AG04449 (cell line): ENCODE measurements at places on chromosomes 1 and 21.

- no peak for DNase-seq
These were observed 154.2 kb downstream of the TENT5C start for GRCh38 chr1:117760069-117760468.

- DNase-seq = peak; percentile 59
These were observed 220.7 kb downstream of the TOMM20 start for GRCh38 chr1:234907940-234908405.

DNA sequence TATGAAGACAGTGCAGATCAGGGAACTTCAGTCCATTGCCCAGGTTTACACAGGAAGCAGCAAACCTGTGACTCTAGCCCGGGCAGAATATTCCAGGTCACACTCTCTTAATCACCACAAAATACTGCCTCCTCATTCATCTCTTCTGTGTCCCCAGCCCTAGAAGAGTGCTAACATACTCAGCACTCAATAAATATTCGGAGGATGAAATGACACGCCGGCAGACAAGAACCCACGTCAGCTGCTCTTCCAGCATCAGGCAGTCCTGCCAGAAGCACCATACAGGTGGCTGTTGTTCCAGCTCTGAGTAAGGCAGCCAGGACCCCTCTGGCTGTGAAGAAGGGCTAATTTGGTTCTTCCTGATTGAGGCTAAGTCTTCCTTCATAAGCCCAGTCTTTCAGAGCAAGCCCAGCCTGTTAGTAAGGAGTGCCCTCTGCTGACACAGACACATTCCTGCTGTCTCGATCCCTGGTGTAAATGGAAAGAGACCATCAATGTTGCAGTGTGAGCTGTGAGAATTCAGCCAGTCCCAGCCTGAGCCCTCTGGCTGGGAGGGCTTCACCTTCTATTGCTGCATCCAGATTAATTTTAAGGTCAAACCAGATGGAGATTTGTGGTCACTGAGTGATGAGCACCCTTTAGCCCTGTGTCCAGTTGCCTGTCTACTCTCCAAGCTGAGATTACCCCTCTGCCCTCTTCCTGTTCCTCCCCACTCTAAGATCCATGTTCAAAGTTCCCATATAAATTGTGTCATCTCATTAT is 45.0 kb upstream of the KIRREL1 start:
- DNase-seq = no peak

GRCh38 chr1:18661404-18662285 is 31.0 kb downstream of the PAX7 start:
- no peak for DNase-seq

- DNase-seq = no peak
These were observed 8.6 kb upstream of the IL20 start for GRCh38 chr1:206856674-206857464.

DNA sequence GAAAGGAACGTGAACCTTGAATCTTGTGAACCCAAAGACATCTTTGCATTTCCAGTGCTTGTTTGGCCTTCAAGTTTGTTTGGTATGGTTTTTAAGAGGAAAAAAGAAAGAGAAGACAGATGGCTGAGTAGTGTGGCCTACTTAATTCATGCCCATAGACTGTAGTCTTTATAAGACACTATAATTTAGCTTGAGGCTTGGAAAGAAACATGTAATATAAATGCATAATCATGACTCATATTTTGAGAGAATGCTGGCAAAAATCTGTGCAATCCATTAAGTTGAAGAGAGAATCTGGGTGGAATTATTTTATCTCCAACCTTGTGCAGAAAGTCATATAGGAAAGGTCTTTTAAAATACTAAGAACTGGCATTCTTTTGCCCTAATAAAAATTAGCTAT is 179.3 kb downstream of the SIPA1L2 start:
- DNase-seq = no peak

GRCh38 chr1:103514920-103515503 is 10.5 kb upstream of the RNPC3 start:
- DNase-seq = no peak

- no peak for DNase-seq
These were observed 13.7 kb downstream of the MTARC2 start for GRCh38 chr1:220761688-220762427.

- no peak for DNase-seq
These were observed 479 bp downstream of the SELENOF start for GRCh38 chr1:86913399-86913895.

- DNase-seq = no peak
These were observed 536.4 kb upstream of the PTBP2 start for GRCh38 chr1:96185181-96185580.

DNA sequence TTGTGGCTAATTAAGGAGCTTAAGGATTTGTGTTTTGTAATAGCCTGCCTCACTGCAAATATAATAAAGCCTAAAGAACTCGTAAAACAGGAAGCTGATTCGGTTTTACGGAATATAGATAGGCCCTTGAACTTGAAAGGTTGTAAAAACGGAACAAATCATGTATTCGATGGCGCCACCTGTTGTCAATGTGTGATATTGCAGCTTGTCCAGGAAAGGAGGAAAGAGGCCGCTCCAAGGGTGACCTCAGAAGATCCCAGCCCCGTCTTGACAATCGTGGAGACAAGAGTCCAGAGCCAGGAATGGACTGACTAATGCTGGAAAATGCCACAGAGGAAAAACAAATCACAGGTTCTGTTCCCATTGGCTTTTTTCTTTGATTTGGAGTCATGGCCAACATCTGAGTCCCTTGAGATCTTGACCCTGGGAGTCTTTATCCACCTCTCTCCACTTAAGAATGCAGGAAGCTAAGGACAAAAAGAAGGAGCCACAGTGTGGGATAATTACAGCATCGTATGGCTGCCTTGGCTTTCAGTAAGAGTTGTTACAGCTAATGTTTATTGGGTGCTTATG is 7.0 kb upstream of the IGSF21 start:
- no peak for DNase-seq

DNA sequence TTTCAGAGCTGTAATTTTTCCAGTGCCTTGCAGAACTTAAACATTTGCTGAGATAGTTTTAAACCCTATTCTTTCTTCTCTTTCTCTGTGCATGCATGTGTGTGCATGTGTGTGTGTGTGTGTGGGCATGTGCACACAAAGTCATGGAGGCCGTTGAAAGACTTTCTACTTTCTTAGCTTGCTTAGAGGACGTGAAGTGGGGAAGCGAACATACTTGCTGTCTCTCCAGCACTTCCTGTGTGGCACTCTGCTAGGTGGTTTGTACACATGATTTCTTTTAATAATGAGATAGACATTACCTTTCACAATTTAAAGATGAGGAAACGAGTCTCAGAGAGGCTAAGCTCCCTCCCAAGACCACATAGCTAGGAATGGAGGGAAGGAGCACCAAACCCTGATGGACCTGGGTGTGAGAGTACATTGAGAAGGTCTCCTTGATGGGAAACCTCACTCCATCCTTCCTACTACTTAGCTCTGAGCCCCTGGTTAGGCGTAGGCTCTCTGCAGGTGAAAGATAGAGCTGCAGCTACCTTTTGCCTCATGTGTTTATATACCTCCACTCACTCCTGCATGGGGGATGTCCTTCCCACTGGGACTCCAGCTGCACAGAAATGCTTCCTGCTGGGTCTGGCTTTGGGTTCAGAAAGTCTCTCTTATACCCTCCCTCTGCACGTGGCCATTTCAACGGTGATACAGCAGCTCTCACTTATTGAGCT is 101.9 kb upstream of the USP24 start:
- no peak for DNase-seq

GRCh38 chr1:46474570-46474969 is 15.1 kb upstream of the DMBX1 start:
- DNase-seq = no peak

DNA sequence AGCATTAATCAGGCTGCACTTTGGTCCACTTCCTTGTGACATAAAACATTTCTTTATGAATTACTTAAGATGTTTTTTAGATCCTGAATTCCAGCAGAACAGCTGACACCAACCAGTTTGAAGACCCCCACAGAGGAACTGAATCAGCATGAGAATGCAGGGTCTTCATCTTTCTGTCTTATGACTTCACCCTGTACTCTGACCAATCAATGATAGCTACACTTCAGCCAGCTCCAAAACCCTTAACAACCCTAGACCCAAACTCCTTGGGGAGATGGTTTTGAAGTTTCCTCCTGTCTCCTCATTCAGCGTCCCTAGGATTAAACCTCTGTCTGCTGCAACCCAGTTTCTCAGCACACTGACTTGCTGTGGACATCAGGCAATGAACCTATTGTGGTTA is 175.0 kb downstream of the CTH start:
- no peak for DNase-seq

DNA sequence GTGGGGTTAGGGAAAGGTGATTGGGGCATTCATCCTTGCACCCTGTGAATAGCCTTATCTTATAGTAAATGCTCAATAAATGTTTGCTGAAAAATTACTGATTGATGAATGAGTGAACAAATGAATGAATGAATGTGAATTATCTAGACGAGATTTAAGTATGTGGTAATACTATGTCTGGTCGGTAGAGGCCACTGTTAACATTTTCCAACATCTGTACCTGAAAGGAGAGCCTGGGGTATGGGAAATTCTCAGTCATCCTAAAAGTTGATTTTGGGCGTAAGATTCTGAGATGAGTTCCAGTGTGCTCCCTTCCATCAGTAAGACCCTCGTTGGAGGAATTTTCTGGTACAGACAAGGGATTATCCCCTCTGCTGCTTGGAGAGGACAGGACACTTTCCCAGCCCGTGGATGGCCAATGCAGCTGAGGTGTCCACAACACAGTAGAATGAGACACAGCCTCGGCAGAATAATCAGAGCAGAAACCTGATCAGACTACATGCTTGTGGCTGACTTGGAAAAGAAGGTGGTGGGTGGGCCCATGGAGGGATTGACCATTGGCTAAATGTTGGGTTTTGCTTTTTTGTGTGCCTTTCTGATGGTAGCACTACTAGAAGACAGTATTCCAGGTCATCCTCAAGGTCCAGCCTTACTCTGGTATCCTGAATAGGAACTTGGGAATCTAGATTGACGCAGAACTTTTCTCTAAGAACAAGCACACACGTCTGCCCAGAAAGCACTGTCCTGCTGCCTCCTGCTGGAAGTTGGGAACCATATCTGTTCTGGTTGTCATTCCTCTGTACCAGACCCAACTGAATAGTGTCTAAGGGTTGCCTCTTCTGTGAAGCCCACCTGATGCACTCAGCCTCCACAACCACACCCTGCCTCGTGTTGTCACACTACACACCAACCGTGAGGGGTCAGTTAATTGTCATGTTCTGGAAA is 262.0 kb downstream of the TNR start:
- no peak for DNase-seq

- DNase-seq = no peak
These were observed 76.1 kb upstream of the RGS2 start for GRCh38 chr1:192732787-192733186.

DNA sequence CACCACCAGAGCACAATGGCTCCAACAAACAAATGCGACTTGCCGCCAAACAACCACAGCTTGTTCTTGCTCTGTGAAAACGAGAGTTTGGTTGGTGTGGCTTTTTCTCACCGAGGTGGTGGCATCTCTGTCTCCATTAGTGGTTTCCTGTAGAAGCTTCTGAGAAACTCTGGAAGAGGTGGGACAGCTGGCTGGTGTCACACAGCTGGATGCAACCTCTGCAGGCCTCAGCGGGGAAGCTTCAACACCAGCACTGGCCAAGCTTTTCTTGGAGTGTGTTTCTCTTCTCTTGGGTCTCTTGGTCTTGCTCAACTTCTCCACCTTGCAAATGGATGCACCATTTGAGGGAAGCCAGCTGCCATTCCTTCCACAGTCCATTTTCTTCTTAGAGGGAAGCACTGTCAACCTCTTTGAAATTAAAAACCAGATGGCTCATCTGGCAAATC is 124.8 kb downstream of the KCNN3 start:
- no peak for DNase-seq

- no peak for DNase-seq
These were observed 45.8 kb downstream of the PRDM16 start for GRCh38 chr1:3114846-3115245.

- no peak for DNase-seq
These were observed 45.4 kb upstream of the MPZL1 start for GRCh38 chr1:167676205-167676915.

- DNase-seq = no peak
These were observed 28.0 kb downstream of the NECAP2 start for GRCh38 chr1:16468558-16468957.

- no peak for DNase-seq
These were observed 54.3 kb downstream of the RPS6KA1 start for GRCh38 chr1:26583646-26584485.

GRCh38 chr1:23216771-23217420 is 406 bp downstream of the HTR1D start:
- DNase-seq = no peak

DNA sequence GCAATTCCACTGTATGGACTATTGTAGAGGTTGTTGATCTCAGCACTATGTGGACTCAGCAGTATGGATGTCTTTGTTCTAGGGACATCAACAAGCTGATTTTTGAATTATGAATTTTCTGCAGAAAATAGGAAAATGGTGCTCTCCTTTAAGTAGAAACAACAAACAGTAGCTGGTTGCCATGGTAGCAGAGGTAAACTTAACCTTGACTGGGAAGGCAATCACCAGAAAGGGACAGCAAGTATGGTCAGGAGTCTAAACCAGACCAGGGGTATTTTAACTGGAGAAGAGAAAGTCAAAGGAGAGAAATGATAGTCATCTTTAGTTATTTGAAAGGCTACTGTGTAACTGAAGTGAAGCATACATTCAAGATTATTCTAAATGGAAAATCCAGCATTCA is 22.3 kb downstream of the WLS start:
- DNase-seq = no peak

DNA sequence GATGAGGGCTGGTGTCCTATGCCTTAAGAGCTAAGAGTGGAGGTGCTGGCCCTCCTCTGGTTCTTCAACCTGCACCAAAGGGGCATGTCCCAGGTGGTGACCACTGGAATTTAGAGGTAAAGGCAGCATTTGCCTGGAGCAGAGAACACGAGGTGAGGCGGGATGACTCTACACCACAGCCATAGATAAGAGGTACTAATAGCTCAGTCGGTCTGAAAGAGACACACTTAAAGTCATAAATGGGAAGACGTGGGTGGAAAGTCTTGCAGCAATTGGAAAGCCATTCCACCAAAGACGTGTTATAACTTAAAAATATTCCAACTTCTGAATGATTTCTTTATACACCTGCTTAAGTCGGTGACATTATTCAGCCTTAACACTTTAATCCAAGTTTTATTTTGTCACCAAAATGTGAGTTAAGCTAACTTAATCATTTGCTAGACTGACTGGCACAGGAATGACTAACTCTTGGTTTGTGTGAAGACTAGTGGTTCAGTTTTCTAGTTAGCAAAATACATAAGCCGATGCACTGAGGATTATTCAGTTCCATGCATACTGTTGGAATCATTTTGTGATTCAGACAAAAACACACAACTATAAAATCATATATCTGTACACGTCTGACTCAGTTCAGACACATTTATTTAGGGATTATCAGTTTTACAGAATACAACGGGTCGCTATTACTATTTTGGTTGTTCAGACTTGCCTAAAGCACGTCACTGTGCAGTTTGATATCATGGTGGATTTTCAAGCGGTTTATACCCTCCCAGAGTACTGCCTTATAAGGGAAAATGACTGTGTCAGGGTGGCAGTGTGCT is 4.6 kb upstream of the ETS2 start:
- DNase-seq = no peak

DNA sequence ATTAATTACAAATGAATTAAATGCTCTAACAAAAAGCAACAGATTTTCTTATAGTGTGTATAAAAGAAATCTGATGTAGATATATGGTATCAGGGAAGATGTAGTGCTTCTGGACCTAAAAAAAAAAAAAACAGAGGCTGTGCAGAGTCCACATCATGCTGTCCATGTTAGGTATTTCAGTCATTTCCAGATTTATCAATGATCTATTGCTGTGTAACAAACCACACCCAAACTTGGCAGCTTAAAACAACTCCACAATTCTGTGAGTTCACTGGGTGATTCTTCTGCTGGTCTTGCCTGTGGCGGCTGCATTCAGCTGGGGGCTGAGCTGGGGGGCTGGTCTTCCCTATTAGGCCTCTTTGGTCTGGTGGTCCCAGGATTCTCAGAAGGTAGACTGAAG is 52.3 kb upstream of the C1orf146 start:
- DNase-seq = no peak
